Neuronal stem cell (in vitro differentiated cells): ENCODE measurements at places on chromosomes 12 and 14.

DNA sequence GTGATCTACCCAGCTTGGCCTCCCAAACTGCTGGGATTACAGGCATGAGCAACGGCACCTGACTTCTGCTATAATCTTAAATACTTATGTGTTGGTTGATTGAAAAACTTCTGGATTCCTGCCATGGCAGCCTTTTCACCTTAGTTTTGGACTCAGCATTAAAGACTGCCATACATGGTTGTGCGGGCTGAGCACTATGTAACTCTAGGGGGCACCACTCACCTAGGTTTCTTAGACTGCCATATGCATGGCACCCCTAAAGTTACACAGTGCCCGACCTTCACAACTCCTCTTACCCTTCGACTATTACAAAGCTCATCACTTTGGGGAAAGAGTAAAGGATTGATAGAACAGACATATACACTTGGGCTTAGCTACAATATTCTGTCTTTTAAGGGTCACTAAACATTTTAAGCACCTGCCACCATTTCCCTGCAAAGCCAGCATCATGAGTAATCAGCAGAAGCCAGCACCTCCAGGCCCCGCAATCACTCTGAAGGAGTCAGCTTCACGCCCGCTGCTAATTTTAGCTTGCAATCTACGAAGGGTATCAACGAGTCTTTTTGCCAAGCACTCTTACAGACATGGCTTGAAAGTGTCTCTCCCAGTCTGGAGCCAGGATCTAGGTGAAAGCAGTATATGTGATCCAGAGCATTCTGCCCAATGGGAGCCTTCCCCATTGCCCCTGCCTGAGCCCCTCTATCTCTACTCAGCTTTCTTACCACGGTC lies 59.8 kb downstream of the SUDS3 start:
- H3K27me3 ChIP-seq = no peaks in the 10 kb centered on the region
- peak; percentile 11 for DNase-seq

DNA sequence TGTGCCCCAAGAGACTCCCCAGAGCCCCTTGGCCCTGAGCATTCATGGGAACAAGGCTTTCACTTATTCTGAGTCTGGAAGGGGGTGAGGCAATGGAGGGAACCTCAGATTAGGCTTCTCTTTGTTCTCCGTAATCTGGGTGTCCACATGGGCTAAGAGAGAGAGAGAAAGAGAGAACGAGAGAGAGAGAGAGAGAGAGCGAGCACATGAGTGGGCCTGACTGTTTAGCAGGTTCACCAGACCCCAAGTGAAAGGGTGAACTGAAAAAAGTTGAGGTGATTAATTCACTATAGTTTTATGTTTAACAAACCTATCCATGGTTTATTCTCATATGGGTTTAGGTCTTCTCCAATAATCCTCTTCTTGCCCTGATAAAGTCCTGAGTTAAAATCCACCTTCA lies 183.4 kb upstream of the VASH1 start:
- H3K27me3 ChIP-seq = no peaks in the 10 kb centered on the region
- DNase-seq = no peak
- peaks cover 2% of the 10 kb centered on the region for H3K4me1 ChIP-seq
- no peaks in the 10 kb centered on the region for H3K36me3 ChIP-seq

- peaks cover 31% of the 10 kb centered on the region for H3K36me3 ChIP-seq
- H3K27ac ChIP-seq = no peak overlapping the region
- H3K4me1 ChIP-seq = peaks cover 4% of the 10 kb centered on the region
- no peaks in the 10 kb centered on the region for H3K27me3 ChIP-seq
- DNase-seq = no peak
Observed at GRCh38 chr12:118020036-118020435, 3.5 kb downstream of the RFC5 start.

DNA sequence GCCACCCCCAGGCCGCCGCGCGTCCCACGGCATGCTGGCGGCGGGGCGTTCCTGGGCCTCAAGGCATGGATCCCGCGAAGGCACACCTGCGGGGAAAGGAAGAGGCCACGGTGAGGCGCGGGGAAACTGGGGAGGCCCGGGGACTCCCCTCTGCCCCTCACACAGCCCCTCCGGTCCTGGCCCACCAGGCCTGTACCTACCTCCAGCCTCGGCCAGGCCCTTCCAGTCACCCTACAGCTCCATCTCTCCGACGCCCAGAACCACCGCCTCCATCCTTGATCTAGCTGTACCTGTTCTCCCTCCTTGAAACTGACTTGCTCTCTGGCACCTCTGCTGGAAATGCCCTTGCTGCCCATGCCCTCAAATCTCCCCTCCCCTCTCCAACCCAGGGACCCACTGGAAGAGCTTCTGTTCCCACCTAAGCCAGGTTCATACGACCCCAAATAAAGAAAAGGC lies 1.7 kb downstream of the ANKRD9 start:
- peaks cover 23% of the 10 kb centered on the region for H3K36me3 ChIP-seq
- H3K27me3 ChIP-seq = no peaks in the 10 kb centered on the region
- no peak overlapping the region for H3K27ac ChIP-seq
- peaks cover 13% of the 10 kb centered on the region for H3K4me1 ChIP-seq

DNA sequence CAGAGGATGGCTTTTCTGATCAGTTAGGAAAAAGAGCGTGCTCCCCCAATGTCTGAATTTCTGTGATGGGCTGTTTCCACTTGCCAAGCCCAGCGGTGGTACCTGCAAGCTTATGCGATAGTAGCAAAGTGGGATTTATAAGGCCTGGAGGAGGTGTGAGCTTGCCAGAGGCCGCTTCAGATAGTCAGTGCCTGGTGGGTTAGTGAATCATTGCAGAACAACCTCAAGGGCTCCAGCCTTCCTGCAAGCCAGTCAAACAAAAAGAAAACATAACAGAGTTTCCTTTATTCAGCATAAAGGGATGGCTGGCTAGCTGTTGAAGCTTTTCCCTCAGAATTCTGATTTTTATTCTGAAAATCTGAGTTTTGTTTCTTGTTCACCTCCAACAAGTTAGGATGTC lies 7.6 kb upstream of the BMP4 start:
- H3K4me1 ChIP-seq = peaks cover 10% of the 10 kb centered on the region
- H3K36me3 ChIP-seq = no peaks in the 10 kb centered on the region
- H3K4me3 ChIP-seq = no peak overlapping the region
- DNase-seq = no peak

DNA sequence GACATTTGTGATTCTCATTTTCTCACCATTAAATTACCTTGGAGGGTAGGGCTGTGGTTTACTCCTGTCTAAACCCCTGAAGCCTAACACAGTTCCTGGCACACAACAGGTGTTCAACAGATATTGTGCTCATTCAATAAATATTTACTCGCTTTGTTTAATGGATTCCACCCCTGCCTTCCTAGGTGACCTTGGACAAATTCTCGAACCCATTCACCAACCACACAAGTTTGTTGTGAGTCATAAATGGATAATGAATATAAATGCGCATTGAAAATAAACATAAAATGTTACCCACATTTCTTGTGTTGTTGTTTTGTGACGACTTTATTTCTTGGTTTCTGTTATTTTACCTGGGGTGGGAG lies 362 bp upstream of the TSFM start:
- peaks cover 46% of the 10 kb centered on the region for H3K36me3 ChIP-seq
- no peak overlapping the region for H3K4me3 ChIP-seq
- H3K27ac ChIP-seq = no peak overlapping the region
- H3K27me3 ChIP-seq = no peaks in the 10 kb centered on the region
- H3K4me1 ChIP-seq = peaks cover 3% of the 10 kb centered on the region

DNA sequence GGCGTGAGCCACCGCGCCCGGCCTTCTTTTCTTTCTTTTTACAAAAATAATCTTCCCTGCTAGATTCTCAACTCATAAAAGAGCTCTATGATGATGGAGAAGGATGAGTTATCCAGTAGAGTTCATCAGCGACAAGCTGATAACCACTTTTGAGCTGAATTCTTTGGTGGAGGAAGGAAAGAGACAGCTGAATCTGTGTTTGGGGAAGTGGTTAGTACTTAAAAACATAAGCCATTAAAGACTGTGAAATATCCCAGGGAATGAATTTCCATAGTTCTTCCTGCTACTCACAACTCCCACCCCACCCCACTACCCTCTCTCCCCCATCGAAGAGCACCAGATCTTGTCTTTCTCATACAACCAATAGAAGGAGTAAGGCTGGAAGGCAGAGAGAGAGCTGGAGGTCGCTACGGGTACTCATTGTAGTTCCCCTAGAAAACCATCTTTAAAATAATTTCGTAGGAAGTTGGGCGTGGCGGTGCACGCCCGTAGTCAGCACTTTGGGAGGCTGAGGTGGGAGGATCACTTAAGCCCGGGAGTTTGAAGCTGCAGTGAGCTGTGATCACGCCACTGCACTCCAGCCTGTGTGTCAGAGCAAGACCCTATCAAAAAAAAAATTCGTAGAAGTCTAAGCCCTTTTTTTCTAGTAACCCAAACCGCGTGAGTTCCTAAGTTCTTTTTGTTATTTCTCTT lies 647 bp upstream of the ESPL1 start:
- no peak overlapping the region for H3K27ac ChIP-seq
- no peaks in the 10 kb centered on the region for H3K27me3 ChIP-seq
- no peak for DNase-seq
- peaks cover 10% of the 10 kb centered on the region for H3K4me1 ChIP-seq

- no peaks in the 10 kb centered on the region for H3K4me1 ChIP-seq
- DNase-seq = peak; percentile 5
- H3K27me3 ChIP-seq = peaks cover 20% of the 10 kb centered on the region
Observed at GRCh38 chr12:46830731-46831334, 5.0 kb upstream of the SLC38A4 start.

DNA sequence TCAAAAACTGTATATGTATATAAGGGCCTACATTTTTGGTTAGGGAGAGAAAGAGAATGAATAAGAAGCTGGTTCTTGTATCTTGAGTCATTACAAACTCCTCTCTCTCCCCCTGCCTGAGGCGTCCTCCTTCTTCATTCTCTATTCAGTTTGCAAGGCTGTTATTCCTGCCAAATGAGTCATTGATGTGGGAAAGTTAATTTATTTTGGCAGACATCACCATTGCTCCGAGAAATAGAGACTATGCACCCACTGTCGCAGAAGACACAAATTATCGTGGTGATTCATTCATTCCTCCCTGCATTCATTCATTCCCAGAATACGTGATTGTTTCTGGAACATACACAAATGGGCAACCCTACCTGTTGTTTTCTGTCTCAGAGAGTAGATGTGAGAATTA lies 112.5 kb upstream of the MED13L start:
- peaks cover 3% of the 10 kb centered on the region for H3K4me1 ChIP-seq
- no peak for DNase-seq
- no peak overlapping the region for H3K27ac ChIP-seq
- no peaks in the 10 kb centered on the region for H3K36me3 ChIP-seq
- no peaks in the 10 kb centered on the region for H3K27me3 ChIP-seq
- no peak overlapping the region for H3K4me3 ChIP-seq

DNA sequence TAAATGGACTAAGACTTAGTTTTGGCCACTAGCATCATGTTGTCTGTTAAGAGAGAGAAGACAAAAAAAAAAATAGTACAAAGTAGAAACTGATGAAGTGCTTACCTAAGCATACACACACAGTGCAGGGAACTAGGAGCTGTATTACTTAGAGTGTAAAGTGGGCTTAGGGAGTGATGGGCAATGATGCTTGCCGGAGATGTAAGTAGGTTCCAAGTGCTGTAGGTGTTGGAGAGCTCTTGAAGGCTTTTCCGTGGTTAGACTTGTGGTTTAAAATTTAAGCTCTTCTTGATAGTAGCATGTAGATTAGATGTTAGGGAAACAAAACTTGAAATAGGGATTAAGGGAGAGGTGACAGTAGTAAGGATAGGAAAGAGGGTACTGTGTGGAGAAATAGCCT lies 34.7 kb downstream of the MIA2 start:
- H3K36me3 ChIP-seq = no peaks in the 10 kb centered on the region
- no peak for DNase-seq
- no peaks in the 10 kb centered on the region for H3K27me3 ChIP-seq
- H3K27ac ChIP-seq = no peak overlapping the region
- peaks cover 14% of the 10 kb centered on the region for H3K4me1 ChIP-seq
